Lower lobe of right lung (tissue), 2 donors: ENCODE measurements at places on chromosomes 2 and 18.
A peak's percentile ranks its signal among the peaks of the same experiment; 100 is the strongest.

- no peak for DNase-seq
Measured at GRCh38 chr18:69032009-69032408, 234.1 kb downstream of the CCDC102B start.

DNA sequence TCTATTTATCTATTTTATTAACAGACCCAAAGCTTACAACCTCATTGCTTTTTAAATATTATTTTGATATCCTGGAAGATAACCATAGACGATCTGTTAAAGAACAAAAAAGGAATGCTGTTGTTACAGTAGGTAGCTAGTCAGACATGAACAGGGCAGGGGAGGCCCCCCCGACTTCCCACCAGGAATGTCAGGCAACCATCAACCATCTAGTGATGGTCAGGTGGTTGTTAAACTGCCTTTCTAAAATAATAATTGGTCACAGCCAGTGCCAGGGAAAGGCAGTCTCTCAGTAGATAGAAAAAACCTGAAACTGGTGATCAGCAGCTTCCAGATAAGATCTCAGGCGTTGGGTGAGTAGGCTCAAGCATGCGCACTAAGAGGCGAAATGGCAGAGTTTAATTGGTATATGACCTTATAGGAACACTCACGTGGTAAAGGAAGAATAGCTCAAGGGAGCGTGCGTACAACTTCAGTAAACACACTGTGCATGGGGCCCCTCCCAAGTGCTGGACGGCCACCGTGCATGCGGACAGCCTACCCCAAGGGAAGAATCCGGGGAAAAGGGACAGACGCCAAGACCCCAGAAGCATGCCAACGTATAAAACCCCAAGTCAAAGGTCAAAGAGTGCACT, 32.5 kb upstream of the CCL20 start:
- DNase-seq = no peak

DNA sequence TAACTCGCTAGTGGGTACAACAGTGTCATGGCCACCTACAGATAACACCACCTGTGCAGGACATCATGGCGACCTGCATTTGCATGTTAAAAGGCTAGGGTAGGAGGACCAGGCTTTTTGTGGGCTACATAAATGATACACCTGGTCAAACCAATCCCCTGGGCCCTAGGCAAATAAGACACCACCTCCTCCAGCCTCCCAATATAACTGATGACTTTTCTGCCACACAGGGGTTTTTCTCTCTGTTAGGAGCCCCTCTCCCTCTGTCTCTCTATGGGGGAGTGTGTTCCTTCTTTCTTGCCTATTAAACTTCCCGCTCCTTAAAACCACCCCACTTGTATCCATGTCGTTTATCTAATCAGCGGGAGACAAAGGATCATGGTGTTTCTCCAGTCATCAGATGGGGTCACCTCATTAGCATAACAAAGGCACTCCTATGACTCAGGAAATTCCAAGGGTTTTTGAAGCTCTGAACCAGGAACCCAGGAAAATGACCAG, 10.8 kb upstream of the BUB1 start:
- no peak for DNase-seq

DNA sequence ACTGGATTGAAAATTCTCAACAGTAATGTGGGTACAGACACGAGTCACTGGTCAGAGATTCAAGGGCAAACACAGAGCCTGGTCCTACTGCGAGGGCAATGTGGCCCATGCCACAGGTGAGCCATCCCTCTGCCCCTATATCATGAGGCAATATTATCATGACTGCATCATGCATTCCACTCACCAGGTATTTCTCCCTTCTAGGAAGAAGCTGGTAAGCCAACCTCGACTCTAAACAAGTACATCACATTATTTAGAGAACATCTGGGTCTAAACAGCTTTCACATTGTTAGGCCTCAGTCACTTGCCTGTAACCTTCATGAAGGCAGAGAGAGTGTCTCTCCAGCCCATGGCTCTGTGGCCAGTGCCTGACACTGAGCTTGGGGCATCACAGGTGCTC, 14.6 kb upstream of the RPL31 start:
- no peak for DNase-seq

- DNase-seq = no peak
Measured at GRCh38 chr2:195586062-195586714, 70.8 kb upstream of the SLC39A10 start.

GRCh38 chr2:230694241-230694640, 18.4 kb upstream of the CAB39 start:
- no peak for DNase-seq

DNA sequence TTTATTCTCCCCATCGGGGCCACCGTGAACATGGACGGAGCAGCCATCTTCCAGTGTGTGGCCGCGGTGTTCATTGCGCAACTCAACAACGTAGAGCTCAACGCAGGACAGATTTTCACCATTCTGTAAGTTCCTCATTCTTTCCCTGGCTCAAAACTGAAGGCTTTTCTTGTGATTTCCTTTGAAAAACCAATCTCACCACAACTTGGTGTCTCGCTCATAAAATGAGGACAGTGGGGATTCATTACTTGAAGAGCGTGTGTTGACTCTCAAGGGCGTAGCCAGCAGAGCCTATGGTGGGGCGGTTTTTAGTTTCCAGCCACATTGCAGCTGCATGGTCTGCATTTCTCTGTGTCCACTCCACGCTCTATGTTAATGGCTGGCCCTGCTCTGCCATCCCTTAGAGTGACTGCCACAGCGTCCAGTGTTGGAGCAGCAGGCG, 29.0 kb downstream of the SLC1A4 start:
- DNase-seq = peak; percentile 83

DNA sequence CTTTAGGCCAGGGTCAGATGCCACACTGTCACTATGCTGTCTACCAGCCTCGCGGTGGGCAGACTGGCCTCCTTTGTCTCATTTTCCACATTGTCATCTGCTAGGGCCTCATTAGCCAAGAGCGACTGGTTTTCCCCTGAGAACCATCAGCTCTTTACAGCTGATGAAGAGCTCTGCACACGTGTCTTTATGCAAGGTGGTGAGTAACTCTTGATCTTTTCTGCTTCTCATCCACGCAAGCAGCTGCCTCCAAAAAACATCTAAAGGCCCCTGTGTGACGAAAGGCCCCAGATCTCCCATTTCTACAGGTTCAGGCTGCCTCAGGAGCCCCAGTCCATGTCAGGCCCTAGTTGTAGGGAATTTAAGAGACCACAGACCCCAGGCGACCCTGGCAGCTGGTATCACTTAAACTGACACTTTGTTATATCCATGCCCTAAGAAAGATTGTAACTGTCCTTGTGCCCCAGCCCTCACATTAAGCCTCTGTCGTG, 52.9 kb downstream of the DPYSL5 start:
- DNase-seq = no peak

DNA sequence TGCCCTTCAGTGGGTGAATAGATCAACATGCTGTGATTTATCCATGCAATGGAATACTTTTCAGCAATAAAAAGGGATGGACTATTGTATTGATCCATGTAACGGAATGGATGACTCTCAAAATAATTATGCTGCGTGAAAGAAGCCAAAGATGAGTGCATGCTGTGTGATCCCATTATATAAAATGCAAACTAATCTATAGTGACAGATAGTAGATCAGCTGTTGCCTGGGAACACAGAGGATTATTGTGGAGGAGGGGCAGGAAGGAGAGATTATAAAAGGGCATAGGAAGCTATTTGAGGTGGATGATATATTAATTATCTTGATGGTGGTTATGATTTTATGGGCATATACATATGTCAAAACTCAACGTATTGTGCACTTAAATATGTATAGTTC, 55.5 kb upstream of the ADAM23 start:
- DNase-seq = no peak

DNA sequence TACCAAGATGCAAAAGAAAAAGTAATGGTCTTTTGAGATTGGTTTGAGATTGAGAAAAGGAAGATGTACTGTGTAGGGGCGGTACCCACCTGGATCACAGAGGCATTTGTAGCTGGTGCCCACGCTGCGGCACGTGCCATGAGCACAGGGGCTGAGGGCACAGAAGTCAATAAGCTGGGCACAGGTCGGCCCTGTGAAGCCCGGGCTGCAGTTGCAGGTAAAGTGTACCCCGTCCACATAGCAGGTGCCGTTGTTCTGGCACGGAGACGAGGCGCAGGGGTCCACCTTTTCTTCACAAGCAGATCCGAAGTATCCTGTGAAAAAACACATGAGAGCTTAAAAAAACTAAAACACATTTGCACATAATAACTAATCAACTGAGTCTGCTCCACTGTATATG, 176.1 kb upstream of the PID1 start:
- no peak for DNase-seq

DNA sequence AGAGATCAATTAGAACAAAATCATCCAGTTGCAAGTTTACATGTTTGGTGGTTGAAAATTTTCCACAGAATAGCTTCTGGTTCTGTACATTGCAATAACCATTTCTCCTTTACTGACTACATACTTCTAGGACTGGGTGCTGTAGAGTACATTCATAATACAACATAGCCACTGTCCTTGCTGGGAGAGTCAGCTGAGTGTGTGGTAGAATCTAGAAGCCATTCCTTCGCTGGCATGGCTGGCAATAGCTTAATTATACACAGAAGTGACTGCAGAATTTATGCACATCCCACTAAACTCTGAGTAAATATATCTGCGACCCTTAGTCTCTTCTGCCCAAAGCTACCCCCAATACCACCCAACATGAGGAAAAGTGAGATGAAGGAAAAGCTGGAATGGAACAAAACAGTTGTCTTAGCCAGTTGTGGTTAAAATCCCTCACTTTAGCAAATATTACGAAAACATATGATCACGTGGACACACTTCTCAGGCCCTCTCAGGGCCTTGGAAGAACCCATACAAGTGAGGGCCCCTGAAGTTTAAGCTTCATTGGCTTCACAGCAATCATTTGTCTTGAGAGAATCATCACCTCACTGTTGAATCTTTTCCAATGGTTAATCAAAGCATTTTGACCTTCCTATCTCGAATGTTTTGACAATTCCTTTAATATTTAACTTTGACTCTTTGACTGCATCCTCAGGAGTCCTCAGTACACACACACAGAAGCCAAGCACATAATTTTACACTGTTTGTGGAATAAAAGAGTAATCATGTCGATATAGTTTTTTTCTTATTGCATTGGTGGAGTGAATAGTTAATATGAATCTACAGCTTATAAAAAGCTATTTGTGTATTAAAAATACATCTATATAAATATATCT, 225.1 kb downstream of the ZNF385B start:
- DNase-seq = no peak

GRCh38 chr2:173397539-173397938, 42.9 kb downstream of the CDCA7 start:
- DNase-seq = no peak

- no peak for DNase-seq
Measured at GRCh38 chr2:17401096-17401495, 117.1 kb downstream of the RAD51AP2 start.

- no peak for DNase-seq
Measured at GRCh38 chr2:45443012-45443411, 168.1 kb downstream of the SRBD1 start.

DNA sequence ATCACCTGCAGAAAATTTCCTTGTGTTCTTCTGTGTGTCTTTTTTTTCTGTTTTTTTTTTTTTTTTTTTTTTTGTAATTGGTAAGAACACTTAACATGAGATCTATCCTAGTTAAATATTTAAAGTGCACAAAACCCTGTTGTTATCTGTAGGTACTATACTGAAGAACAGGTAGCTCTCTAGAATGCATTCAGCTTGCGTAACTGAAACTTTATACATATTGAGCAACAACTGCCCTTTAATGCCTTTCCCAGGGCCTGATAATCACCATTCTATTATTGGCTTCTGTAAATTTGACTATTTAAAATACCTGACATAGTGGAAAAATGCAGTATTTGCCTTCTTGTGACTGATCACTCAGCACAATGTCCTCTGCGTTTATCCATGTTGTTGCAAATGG, 701.8 kb downstream of the SUCLG1 start:
- DNase-seq = no peak

GRCh38 chr2:111042772-111043771, 77.6 kb upstream of the BCL2L11 start:
- no peak for DNase-seq

- DNase-seq = no peak
Measured at GRCh38 chr2:18703555-18703954, 114.2 kb upstream of the NT5C1B start.

- no peak for DNase-seq
Measured at GRCh38 chr18:10907749-10908148, 241.6 kb downstream of the PIEZO2 start.

GRCh38 chr2:176098366-176099158, 1.0 kb upstream of the HOXD12 start:
- DNase-seq = no peak

DNA sequence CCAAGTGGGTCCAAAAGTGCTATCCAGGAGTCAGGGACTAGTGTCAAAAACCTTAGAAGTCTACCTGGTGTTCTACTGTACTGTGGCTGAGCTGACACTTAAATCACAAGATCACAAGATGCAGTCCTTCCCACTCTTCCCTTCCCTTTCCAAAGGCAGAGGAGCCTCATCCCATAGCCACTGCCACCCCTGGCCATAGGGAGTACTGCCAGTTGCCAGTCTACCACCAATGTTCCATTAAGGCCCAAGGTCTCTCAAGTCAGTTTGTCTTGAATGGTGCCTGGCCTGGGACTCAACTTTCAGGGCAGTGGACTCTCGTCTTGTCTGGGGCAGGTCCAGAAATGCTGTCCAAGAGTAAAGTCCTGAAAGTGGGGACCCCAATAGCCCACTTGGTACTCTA, 585.6 kb downstream of the NUP35 start:
- no peak for DNase-seq

DNA sequence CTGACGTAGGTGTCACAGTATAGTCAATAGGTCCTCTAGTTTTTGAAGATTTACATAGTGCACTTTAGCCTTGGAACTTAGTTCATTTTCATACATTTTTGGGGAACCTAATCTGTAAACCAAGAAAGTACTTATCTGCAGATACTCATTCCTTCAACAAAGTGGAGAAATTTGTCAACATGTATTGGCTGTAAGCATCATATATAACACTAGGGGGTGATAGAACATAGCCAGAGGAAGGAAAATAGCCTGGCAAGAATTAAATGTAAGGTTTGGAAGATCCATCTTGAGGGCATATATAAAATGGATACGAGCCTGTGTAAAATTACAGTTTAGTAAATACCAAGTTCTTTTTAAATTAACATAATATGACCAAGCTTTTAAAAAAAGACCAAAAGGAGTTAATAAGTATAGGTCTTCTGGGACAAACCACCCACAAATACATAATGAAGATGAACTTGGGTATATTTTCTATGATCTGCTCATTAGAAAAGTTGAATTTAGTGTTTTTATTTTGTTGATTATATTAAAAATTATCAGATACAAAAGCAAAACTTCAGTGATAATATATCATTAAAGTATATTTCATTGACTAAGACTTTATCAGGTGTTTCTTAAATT, 18.2 kb downstream of the RPL37A start:
- DNase-seq = no peak

- DNase-seq = no peak
Measured at GRCh38 chr18:49178321-49178720, 227.6 kb upstream of the SMAD7 start.

DNA sequence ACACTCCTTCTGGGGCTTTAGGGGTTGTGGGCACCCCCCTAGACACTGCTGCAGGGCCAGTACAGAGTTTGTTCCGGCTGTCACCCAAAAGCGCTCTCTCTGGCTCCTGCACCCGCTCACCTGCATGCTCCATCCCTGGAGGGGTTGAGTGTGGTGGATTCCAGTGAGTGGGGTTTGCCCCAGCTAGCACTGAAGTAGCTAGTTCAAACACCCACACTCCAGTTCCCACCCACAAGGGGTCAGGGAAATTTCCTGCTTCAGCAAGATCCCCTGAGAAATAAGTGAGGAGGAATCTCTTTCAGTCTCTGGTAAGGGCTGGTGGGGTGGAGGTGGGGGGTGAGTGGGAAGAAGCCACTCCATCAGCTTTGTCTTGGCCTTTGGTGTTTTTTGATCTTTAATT, 73.6 kb downstream of the TMEM17 start:
- DNase-seq = no peak

GRCh38 chr2:26139269-26140183, 33.4 kb upstream of the GAREM2 start:
- DNase-seq = no peak
